ENCODE measurements at places on chromosomes 1 and 21.

DNA sequence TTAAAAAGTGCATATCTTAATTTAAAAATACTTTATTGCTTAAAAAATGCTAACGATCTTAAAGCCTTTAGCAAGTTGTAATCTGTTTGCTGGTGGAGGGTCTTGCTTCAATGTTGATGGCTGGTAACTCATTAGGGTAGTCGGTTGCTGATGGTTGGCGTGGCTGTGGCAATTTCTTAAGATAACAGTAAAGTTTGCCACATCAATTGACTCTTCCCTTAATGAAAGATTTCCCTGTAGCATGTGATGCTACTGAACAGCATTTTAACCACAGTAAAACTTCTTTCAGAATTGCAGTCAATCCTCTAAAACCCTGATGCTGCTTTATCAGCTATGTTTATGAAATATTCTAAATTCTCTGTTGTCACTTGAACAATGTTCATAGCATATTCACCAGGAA, 6.8 kb upstream of the SAMD13 start:
- DNase-seq = no peak

DNA sequence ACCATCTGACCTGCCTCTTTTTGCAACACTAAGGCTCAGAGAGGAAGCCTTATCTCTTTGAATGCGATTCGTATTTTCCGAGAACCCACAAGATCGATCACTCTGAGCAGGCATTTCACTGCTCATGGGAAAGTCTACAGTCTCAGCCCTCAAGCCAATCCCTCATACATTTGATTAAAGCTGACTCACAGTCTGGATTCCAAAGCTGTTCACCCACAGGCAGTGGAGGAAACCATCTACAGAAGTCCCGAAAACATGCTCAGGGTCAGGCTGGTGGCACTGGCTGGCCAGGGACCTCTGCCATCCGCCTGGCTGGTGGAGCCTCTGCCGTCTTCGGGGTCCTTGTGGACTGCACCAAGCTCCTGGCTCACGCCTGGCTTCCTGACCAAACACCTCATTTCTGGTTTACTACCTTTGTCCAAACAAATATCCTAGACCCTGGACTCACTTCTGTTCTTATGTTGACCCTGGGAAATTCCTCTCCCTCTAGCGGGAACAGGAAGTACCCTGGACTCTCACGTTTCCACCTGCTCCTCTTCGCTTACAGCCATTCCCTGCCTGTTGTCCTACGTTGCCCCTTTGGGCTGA, 650.0 kb downstream of the SMYD3 start:
- no peak for DNase-seq

- DNase-seq = no peak
Measured at GRCh38 chr1:240004086-240004749, 87.5 kb upstream of the FMN2 start.

GRCh38 chr1:158371188-158371953, 17.7 kb downstream of the CD1E start:
- DNase-seq = no peak

GRCh38 chr1:212062832-212063438, 27.4 kb downstream of the DTL start:
- no peak for DNase-seq

- no peak for DNase-seq
Measured at GRCh38 chr1:68280286-68280685, 48.0 kb upstream of the WLS start.

- DNase-seq = no peak
Measured at GRCh38 chr1:68268896-68269483, 36.7 kb upstream of the WLS start.

DNA sequence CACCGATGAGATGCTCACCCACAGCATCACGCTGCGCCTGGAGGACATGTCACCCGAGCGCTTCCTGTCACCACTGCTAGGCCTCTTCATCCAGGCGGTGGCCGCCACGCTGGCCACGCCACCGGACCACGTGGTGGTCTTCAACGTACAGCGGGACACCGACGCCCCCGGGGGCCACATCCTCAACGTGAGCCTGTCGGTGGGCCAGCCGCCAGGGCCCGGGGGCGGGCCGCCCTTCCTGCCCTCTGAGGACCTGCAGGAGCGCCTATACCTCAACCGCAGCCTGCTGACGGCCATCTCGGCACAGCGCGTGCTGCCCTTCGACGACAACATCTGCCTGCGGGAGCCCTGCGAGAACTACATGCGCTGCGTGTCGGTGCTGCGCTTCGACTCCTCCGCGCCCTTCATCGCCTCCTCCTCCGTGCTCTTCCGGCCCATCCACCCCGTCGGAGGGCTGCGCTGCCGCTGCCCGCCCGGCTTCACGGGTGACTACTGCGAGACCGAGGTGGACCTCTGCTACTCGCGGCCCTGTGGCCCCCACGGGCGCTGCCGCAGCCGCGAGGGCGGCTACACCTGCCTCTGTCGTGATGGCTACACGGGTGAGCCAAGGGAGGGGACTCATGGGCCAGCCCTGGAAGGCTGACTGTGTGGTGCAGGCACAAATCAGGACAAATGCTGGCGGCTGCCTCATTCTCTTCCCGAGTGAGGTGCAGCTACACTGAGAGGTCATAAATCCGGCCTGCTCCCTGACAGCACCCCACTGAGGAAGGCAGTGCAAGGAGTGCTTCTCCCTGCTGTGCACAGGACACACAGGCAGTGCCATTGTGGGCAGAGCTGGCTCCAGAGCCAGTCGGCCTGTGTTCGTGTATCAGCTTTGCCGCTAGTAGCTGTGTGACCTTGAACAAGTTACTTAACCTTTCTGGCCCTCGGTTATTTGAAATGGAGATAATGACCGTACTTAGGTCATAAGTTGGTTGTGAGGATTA, 9.4 kb downstream of the CELSR2 start:
- DNase-seq = no peak

GRCh38 chr1:179951383-179952144, 3.0 kb upstream of the CEP350 start:
- DNase-seq = no peak

DNA sequence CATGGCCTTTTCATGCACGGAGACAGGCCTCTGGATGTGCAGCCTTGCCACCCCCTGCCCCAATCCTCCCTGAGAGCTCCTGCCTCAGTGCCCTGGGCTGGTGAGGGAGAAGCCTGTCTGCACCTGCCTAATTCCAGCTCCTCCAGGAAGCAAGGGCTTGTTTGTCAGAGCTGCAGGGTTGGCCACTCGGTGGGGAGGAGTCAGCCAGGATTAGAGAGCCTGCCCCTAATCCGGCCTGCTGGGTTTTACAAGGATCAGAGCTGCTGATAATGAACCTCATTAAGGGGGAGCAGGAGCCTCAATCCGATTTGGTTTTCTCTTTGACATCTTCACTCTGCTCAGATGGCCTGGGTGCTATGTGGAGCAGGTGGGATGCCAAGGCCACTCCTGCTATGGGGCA, 31.9 kb upstream of the LHX4 start:
- DNase-seq = no peak

DNA sequence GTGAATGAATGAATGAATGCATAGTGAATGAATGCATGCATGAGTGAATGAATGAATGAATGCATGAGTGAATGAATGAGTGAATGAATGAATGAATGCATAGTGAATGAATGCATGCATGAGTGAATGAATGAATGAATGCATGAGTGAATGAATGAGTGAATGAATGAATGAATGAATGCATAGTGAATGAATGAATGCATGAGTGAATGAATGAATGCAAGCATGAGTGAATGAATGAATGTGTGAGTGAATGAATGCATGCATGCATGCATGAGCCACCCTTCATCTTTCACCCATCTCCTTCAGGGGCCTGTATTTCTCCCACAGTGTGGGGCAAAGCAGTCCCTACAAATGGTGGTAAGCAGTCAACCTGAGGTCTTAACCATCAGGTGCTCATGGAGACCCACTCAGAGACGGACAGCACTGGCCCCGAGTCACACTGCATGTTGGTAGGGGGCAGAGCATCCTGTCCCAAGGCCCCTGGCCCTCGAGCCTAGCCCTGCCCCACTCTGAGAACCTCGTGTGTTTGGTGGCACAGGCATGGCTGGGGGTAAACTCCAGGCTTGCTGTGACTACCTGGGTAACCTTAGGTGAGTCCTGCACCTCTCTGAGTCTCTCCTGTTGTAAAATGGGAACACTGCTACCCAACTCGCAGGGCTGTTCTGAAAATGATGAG, 28.0 kb upstream of the PAX7 start:
- no peak for DNase-seq

GRCh38 chr21:23690316-23690715, 1917.0 kb downstream of the MRPL39 start:
- DNase-seq = no peak

DNA sequence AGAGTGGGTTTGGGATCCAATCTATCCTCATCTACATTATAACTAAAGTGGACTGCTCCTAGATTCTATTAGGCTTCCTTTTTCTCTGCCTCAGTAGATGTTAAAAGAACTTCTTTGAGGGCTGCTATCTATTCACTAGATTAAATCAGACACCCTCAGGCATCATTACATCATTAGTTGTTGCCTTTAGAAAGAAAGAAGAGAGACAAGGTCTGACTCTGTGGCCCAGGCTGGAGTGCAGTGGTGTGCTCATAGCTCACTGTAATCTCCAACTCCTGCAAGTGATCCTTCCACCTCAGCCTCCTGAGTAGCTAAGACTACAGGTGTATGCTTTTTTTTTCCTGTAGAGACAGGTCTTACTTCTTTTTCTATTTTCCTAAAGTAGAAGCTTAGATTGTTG, 71.1 kb upstream of the EXO1 start:
- DNase-seq = no peak

DNA sequence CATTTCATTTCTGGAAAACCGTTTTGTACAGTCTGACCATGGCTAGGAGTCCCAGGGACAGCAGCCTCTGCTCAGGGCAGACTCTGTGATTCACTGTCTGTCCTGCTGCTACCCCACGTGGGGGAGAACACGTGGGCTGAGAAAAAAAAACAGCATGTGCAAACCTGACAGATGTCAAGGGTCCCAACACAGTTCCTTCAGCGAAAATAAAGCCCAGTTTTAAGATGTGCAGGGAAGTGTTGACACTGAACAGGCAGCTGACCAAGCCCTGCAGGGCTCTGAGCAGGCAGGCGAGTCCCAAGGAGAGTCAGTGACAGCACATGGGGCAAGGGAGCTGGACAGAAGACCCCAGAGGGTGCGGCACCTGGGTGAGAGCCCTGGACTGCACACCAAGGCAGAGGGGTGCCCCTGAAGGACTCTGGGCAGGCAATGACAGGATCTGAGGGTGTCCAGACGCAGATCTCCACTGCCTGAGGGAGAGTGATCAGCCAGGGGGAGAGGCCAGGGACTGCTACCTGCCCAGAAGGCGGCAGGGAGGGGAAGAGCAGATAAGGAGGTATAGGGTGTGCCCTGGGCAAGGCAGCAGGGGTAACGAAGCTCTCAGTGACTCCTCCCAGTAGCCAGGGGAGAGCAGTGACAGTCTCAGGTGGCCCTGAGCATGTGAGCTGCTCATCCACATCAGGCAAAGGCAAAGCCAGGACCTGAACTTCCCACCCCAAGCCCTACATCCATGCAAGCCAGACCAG, 5.1 kb upstream of the SPATC1L start:
- no peak for DNase-seq

DNA sequence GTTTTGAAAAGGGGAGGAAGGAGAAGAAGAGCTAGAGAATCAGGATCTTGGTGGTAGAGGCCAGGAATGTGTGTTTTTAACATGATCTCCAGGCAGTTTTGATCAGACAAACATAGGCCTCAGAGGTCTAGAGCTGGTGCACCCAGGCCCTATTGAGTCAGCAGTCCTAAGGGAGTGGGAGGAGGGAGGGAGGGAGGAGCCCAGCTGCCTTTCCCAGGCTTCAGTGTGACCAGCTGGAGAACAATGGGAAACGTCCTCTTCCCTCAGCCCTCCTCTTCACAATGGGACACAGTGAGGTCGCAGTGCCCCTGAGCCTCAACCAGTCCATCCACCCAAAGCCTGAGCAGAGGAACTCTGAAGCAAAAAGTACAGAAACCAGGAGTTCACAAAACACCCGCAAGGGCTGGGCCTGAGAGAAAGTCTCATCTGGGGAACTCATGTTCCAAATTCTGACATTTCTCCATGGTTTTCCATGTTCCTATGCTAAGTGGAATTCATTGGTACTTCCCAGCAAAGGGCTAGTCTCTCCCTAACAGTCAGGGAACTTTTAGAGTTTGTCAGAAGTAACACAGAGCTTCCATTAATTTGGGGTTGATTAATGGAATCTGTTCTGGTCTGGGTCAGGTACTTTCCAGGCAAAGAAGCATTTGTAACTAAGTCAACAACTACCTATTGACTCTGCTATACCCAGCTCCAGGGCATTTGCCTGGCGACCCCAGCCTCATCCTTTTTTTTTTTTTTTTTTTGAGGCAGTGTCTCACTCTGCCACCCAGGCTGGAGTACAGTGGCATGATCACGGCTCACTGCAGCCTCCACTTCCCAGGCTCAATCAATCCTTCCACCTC, 37.5 kb downstream of the ELAPOR1 start:
- no peak for DNase-seq

- no peak for DNase-seq
Measured at GRCh38 chr1:56268519-56269140, 310.7 kb downstream of the PLPP3 start.

GRCh38 chr1:219990782-219991510, 55.4 kb downstream of the EPRS1 start:
- no peak for DNase-seq

DNA sequence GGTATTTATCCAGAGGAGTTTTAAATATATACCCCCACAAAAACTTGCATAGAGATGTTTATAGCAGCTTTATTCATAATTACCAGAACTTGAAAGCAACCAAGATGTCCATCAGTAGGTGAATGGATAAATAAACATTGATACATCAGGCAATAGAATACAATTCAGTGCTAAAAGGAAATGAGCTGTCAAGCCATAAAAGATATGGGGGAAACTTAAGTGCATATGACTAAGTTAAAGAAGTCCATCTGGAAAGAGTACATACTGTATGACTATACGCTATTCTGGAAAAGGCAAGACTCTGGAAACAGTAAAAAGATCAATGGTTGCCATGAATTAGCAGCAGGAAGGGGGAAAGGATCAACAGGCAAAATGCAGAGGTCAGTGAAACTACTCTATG, 366.7 kb downstream of the HHIPL2 start:
- DNase-seq = no peak

DNA sequence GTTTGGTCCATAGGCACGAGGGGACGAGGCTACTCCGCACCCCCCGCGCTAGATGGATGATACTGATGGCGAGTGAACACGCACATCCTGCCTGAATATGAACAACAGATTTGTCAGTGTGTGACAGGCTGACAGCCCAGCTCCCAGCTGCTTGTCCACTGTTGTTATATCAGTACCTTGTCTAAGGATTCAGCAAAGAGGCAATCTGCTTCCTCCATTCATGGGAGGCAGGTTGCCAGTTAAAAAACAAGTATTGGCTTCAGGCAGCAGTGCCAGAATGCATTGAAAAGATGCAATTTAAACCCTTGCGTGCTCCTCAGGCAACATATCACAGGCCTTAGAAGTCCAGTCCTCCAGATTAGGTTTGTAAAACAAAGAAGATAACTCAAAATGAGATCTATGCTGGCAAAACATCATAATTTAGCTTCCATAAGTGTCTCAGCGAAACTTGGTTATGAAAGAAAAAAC, 223.3 kb downstream of the GPATCH2 start:
- DNase-seq = no peak

- DNase-seq = no peak
Measured at GRCh38 chr21:42555756-42556438, 42.2 kb downstream of the SLC37A1 start.

Data from NCI-H1417 treated with DMSO at 0.1 percent for 48 hours (cell line).